Stimulated activated CD8-positive, alpha-beta memory T cell treated with anti-CD3 and anti-CD28 coated beads, Interleukin-4, amount 100 ng/mL, for 24 hours (primary cell): ENCODE measurements at places on chromosomes 16 and 17.

DNA sequence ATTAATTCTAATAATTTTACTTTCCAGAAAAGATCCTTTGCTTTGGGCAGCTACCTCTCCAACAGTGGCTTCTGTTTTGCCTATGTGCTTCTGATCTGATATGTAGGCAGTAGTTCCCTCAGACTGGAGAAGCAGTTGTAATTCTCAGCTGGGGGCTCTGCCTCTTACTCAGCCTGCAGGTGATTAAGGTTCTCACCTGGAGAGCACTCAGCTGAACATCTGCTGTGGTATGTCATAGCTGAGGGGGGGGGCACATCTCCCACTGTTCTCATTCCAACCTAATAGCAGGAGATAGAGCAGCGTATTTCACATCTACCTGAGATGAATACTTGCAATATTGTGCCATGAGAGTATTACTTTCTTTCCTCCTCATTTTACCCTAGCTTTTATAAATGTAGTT is 511.9 kb upstream of the CDH8 start:
- DNase-seq: no peak

DNA sequence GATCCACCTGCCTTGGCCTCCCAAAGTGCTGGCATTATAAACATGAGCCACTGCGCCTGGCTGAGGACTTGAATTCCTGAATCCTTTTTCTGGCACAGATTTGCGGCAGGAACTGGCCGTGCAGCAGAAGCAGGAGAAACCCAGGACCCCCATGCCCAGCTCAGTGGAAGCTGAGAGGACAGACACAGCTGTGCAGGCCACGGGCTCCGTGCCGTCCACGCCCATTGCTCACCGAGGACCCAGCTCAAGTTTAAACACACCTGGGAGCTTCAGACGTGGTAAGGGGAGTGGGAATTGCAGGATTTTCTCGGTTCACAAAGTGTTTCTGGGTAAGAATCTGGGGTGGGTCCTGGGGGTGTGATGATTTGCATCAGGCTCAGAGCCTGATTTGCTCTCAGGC is 41.0 kb downstream of the NDE1 start:
- DNase-seq: no peak

DNA sequence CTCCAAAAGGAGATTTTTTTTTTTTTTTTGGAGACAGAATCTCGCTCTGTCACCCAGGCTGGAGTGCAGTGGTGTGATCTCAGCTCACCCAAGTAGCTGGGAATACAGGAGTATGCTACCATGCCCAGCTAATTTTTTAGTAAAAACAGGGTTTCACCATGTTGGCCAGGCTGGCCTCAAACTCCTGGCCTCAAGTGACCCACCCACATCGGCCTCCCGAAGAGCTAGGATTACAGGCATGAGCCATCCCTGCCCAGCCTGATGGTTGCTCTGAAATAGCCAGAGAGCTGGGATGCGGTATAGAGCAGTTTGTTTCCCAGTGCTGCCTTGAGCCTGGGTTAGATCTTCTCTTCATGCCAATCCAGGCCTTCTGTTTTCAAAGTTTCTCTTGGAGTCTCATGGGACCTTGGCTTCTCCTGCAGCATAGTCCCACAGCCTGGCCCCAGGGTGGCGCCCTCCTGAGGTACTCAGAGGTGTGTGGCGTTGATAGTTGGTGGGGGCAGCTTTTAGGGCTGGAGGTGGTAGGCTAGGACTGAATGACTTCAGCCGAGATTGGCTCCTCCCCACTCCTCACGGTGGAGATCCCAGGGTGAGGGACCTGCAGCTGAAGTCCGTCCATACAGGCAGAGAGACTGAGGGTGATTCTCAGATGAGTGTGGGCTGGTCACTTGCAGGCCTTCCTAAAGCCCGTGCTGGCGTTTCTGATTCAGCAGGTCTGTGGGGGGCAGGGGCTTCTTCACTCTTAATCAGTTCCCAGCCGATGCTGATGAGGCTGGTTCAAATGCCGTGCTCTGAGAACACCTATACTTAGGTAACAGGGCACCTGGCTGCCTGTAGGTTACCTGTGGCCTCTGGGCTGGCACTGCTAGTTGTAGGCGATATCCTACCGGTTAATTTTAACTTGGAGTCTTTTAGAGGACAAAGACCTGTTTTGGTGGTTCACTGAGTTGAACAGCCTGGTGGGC is 52.0 kb downstream of the TNFRSF13B start:
- DNase-seq: no peak

GRCh38 chr16:67236563-67237395 is 9.8 kb downstream of the TMEM208 start:
- DNase-seq: peak; percentile 64

- peak; percentile 84 for DNase-seq
Measured at GRCh38 chr16:2003827-2004641, 5.6 kb downstream of the ZNF598 start.
